NAMALWA (cell line): ENCODE measurements at places on chromosomes 13 and 19.

DNA sequence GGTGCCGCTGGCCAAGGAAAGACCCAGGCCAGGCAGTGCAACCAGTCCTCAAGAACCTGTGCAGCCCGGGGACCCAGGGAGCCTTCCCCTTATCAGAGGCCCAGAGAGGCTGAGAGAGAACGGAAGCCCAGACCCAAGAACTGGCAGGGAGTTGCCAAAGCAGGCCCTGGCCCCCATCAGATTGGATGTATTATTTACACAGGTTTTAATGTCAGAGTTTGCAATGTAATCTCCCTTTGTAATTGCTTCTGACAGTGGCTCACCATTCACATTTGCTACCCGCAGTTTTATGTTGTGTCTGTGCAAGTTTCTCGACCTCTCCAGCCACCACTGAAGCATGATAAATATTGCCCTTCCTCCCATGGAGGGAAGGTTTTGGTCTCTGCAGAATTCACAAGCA is 660.9 kb downstream of the LIG4 start:
- no peak for DNase-seq

DNA sequence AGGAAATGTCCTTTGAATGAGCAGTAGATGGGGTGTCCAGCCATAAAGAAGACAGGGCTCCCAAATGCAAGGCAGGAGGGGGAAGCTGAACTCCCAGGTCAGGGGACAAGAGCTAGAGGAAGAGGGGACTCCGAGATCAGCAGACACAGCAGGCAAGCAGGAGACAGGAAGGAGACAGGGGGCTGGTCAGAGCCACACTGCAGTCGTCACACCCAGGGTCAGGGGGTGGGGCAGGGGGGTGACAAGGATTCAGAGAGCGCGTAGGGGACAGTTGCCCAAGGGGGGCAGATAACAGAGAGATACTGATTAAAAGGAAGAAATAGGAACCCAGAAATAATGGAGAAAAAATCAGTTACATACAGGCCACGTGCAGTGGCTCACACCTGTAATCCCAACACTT is 3.2 kb downstream of the HSD17B14 start:
- no peak for DNase-seq

GRCh38 chr19:15200553-15201364 is at the start of gene NOTCH3:
TSS of gene NOTCH3 (minus strand) at chr19:15200995. CDS start at chr19:15200905, 90 bp downstream.
- DNase-seq, result no peak

DNA sequence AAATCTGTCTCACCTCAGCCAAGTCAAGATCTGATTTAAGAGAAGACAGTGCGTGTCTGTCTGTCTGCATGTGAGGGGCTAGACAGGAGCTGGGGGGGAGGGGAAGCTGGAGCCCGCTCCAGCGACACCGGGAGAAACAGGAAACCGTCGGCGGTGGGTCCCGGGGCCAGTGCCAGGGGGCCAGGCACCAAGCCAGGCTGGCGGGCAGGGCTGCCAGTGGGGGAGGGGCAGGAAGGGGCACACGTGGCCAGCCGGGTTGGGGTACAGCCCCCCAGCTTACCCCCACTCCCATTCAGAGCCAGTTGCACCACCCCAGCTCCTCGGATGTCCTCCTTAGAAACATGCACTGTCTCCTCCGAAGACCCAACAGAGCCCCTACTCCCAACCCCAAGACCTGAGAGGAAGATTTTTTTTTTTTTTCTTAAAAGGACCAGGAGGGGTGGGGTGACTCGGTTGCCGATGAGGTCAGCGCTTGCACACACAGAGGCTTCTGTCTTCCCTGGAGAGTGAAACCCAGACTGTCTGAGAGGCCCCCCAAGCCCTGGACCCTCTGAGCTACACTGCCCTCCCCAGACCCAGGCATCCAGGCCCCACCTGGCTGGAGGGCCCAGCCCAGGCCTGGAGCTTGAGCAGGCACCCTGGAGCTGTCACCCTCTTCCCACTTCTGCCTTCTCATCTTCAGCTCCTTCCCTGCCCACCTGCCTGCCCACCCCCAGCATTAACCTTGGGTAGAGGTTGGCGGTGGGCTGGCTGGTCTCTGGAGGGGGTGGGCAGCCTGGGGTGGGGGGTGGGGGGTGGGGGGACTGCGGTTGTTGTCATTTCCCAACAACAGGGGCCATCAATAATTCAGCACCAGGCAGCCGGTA is 4.0 kb downstream of the ERF start:
- DNase-seq, result no peak

DNA sequence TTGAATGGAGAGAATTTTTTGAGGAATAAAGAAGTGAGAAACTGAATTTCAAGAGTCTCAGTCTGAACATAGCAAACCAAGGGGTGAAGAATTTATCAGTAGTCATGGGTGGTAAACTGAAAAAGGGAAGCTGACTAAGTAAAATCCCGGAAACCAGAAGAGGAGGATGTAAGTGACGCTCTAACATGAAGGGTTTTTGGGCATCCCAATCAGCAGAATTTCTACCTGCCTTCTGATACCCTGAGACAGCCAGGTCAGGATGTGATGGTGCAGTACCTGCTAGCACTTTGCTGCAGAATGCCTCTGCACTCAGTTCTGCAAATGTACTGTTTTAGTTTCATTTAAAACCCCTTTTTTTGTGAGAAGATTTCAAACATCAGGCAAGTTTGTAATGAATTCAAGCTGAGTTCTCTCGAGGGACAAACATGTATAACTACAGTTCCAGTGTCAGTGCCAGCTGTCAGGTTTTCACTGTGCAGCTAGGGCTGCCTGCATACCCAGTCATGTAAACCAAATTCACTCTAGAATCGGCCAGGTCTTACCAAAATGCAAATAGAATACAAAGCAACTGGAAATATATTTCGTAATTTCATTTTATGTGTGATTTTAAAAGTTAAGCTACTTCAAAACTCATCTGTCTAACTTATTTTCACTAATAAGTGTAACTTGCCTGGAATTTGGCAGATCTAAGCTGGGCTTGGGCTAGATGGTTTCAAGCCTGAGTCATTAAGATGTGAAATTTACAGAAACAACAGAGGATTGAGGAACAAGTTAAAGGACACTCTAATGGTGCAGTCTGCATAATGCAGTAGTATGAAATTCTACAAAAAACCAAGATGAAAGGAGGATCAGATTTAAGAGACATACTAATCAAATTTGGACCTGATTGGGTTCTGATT is 13.8 kb downstream of the METTL21C start:
- peak; percentile 37 for DNase-seq

DNA sequence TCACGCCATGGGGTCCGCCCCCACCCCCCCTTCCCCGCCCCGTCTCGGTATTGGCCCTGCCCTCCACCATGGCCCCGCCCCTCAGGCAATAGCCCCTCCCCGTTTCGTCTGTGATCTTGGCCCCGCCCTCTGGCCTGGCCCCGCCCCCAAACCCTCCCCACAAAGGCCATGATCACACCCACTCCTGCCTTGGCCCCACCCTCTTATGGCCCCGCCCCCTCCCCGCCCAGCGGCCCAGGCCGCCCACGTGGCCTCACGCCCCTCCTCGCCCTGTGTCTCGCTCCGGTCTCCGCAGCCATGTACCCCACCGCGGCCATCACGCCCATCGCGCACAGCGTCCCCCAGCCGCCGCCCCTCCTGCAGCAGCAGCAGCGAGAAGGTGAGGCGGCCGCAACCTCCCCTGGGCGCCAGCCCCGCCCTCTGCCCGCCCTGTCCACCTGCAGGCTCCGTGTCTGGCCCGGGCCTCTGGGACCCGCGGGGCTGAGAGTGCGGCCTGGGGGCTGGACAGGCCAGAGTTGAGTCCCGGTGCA is 61.3 kb downstream of the CELF5 start:
- no peak for DNase-seq

- peak; percentile 28 for DNase-seq
Measured at GRCh38 chr13:42875475-42876269, 94.3 kb downstream of the FAM216B start.

DNA sequence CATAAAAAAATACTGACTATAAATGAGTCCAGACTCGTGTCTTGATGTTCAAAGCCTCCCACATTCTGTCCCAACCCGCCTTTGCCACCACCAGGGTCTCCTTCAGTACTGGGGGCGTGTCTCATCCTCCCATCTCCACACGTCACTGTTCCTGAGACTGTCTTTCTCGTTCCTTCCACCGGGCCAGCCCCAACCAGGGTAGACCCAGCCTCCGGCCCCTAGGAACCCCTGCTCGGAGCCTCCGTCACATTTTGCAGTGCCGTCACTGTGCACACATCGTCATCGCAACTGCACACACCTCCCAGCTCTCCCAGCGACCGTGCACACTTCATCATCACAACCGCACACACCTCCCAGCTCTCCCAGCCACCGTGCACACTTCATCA is 73.4 kb downstream of the SPACA7 start:
- DNase-seq, result no peak

DNA sequence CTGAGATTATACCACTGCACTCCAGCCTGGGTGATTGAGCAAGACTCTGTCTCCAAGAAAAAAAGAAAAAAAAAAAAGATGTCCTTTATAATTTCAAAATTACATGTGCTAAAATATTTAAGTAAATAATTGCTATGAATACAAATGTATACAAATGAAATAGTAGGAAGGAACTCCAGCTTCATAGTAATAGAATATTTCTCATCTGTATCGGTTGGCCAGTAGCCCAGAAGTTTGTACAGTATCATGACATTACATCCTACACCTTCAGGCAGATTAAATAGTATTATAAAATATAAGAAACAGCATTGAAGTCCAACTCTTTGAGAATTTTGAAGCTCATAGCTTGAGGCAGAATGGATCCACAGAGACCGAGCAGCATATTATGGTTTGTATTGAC is 36.5 kb upstream of the CLDN10 start:
- DNase-seq, result no peak

DNA sequence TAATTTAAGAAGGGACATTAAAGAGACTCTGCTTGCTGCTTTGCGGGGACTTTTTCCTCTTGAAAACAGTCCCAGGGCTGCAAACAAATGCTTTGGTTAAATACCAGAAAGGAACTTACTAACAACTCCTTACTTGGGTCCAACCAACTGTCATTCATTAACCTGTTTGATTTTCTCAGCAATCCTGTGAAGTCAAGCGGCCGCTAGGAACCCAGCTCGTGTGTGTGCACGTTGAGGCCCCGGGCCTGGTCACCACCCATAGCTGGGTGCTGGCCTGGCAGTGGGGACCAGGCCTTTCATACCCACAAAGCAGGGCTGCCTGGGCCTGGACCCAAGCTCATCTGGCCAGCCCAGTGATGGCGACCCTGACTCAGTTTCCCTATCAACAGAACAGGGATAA is 50.7 kb downstream of the C1QTNF9 start:
- DNase-seq, result no peak

DNA sequence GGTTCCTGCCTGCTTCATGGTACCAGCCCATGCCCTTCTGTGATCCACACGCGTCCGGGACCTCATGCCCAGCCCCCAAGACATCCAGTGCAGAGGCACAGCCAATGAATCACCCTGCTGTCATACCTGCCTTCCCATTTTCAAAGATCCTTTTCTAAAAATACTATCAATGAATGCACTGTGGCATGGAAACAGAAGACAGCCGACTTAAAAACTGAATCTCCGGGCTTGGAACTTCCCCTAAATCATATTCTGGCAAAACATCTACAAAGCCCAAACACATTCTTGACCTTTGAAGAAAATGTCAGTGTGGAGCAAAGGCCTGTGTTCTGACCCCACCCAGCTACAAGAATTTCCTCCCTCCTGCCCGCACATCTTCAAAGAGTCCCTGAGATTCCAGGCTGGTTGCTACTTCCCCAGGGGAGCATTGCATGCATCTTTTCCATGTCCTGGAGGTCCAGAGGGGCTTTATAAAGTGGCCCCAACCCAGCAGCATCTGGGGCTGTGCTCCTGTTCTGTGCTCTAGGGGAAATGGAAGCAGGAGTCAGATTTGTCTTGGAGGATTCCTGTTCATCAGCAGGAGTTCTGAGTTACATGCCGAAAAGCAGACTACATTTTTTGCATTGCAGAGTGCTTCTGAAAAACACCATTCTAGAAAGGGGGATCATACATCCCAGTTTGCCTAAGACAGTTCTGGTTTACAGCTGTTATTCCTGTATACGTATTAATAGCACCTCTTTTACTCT is 135.2 kb downstream of the USP12 start:
- DNase-seq, result no peak

GRCh38 chr13:99844421-99844820 is 127.1 kb downstream of the ZIC5 start:
- no peak for DNase-seq

- DNase-seq, result peak; percentile 58
Measured at GRCh38 chr13:40983725-40984667, 35.1 kb downstream of the ELF1 start.

- DNase-seq, result no peak
Measured at GRCh38 chr13:44142540-44142867, 231.1 kb upstream of the SERP2 start.

DNA sequence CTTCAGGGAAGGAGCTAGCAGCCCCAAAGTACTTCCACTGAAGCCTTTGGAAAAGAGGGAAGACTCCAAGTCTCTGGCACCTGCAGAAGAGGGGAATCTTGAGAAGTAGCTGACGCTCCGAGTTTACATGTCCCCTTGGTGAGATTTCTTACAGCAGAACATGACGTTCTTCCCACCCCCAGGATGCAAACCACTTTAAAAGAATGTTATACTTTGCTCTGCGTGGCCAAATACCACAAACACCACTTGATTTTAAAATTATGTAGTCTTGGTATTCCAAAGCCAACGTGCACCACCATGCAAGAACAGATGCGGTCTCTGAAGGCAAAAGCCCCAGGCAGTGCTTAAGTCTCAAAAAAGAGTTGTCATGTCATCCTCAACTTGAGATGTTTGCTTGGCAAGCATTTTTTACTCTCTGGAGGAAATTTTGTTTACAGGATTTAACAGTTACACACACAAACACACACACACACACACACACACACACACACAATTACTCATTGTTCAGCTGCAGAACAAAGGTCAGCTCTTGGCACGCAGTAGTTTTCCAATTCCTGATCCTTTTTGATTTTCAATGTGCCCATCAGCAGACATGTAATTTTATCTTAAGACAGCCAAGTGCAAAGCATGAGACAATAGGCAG is 106.1 kb downstream of the RGCC start:
- DNase-seq, result no peak
